Urinary bladder (tissue), 4 donors: ENCODE measurements at places on chromosomes 4 and X. TPM values are rescaled to one million over a fixed set of nuclear protein-coding genes. Genes with fewer than 3 reads are reported as not detected.

Gene SLC25A4
- 12.8 TPM for total RNA-seq

Gene F8A2
- not detected for total RNA-seq

Gene MSANTD1
- 0.85 TPM for total RNA-seq

Gene AWAT2
- total RNA-seq, result not detected

Gene TRIML2
- not detected for total RNA-seq

Gene EDA
- 5.7 TPM for total RNA-seq

Gene MAGEE1
- total RNA-seq, result 1.7 TPM

Gene BEX2
- total RNA-seq, result 6.2 TPM

Gene MTMR1
- total RNA-seq, result 25.5 TPM

Gene MUC7
- total RNA-seq, result not detected

Gene FNIP2
- total RNA-seq, result 54.0 TPM

Gene NPFFR2
- 3.3 TPM for total RNA-seq

Gene SOD3
- total RNA-seq, result 27.1 TPM

Gene RAB9B
- 33.6 TPM for total RNA-seq

Gene FAM184B
- total RNA-seq, result 0.11 TPM

Gene CCDC149
- total RNA-seq, result 17.4 TPM

Gene PCDH18
- 227 TPM for total RNA-seq

Gene PCDH10
- 18.5 TPM for total RNA-seq

Gene ELK1
- 8.6 TPM for total RNA-seq

Gene STS
- total RNA-seq, result 11.8 TPM

Gene TEX13C
- total RNA-seq, result not detected

Gene GPR34
- 27.5 TPM for total RNA-seq

Gene ODAM
- total RNA-seq, result not detected

Gene BEX1
- total RNA-seq, result 3.5 TPM

Gene ZNF157
- 0.53 TPM for total RNA-seq

Gene IBSP
- total RNA-seq, result not detected

Gene ZDHHC15
- 8.0 TPM for total RNA-seq

Gene PRR32
- total RNA-seq, result 1.3 TPM

Gene AVPR2
- 0.53 TPM for total RNA-seq

Gene FGA
- not detected for total RNA-seq

Gene BEX5
- 1.2 TPM for total RNA-seq

Gene RHOXF2B
- total RNA-seq, result not detected

Gene TRAPPC11
- total RNA-seq, result 83.5 TPM

Gene FAM9A
- not detected for total RNA-seq

Gene TRIM61
- total RNA-seq, result 3.6 TPM

Gene SHISA3
- total RNA-seq, result 2.1 TPM

Gene RNF175
- 3.3 TPM for total RNA-seq

Gene SLC34A2
- 0.58 TPM for total RNA-seq

Gene OR13H1
- total RNA-seq, result not detected

Gene SMPX
- total RNA-seq, result 47.5 TPM

Gene ZNF280C
- 13.0 TPM for total RNA-seq

Gene FGF5
- total RNA-seq, result 0.05 TPM

Gene CITED1
- total RNA-seq, result 1.6 TPM
